T1000 (cell line): ENCODE measurements at places on chromosomes 6 and 20.
A peak's percentile ranks its signal among the peaks of the same experiment; 100 is the strongest.

- DNase-seq: no peak
These were observed 45.1 kb downstream of the JPH2 start for GRCh38 chr20:44141873-44142272.

DNA sequence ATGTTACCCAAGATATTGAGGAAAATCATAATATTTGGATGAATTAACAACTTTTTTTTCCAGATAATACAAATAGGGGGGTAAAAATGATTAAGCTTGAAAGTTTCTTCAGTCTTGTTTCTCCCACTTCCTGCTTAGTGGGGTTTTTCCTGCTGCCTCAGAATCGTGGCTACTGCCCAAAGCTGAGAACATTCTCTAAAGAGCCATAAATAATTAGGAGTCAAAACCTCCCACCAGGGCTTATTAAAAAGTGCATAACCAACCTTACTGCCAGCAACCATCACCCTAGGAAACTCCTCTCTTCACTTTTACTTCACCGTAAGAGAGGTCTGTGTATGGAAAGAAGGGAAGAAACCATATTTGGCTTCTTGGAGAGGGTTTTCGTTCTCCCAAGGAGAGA lies 9.0 kb upstream of the LCA5 start:
- no peak for DNase-seq

- DNase-seq: no peak
These were observed 81.7 kb upstream of the FOXP4 start for GRCh38 chr6:41464481-41464880.

GRCh38 chr6:100879317-100879716 lies 1.8 kb downstream of the ASCC3 start:
- no peak for DNase-seq

GRCh38 chr6:127118298-127119101 lies at the start of gene RSPO3:
TSS of gene RSPO3 (plus strand) at chr6:127118671. CDS start at chr6:127119193, 522 bp downstream.
- peak; percentile 12 for DNase-seq

- DNase-seq: no peak
These were observed 46.3 kb downstream of the GRIK2 start for GRCh38 chr6:101439790-101440189.

GRCh38 chr6:30748851-30749540 lies 4.6 kb upstream of the IER3 start:
- DNase-seq: no peak

DNA sequence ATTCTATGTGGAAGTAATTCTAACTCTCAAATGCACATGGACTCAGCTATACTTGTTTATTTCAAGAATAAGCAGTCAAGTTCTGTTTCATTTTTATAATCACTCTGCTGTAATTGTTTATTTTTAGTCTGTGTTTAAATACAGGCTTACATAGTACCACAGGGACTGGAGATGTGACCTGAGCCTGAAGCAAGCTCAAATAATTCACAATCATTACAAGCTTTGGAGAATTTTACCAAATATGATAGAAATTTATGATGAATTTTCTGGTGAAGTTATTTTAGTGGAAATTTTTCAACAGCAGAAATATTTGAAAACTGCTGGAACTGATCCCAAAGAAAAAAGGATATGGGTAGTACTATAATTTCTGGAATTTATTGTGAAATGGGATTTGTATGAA lies 41.6 kb upstream of the DSE start:
- no peak for DNase-seq

- peak; percentile 39 for DNase-seq
These were observed 18.4 kb downstream of the SLC22A23 start for GRCh38 chr6:3438190-3439167.

GRCh38 chr20:2797136-2797983 lies 3.1 kb downstream of the CPXM1 start:
- DNase-seq: no peak

- DNase-seq: no peak
These were observed 12.4 kb downstream of the HTR1B start for GRCh38 chr6:77450924-77451323.

DNA sequence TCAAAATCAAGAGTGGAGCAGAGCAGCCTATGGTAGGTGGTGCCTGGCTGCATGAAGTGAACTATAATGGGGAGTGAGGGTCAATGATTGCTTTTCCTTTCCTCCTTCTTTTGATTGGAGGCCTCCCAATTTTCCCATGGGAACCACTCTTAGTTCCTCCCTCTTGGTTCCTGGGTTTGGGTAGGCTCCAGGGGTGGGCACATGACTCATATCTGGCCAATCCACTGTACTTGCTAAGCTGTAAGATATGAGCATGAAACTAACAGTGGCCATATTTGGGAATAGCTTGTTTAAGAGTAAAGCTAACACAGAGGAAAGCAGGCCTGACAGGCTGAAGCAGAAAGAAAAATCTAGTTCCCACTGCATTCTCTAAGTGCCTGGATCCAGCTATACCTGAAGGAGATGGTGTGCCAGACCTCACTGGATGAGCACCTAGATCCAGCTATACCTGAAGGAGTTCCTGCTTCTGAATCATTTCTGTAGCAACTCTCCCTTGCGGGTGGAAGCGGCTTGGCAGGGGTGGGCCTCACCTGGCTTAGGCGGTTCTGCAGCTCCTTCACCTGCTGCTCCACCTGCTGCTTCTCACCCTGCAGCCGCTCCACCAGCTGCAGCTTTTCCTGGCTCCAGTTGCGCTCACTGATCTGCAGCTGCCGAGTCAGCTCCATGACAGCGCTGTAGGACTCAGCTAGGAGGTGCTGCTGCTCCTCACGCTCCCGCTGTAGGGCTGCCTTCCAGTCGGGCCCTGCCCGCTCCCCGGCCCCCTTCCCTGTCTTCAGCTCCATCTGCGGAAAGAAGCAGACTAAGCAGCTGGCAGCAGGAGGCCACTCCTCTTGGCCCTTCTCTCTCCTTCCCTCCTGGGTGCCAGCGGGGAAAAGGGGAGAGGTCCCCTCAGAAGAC lies 29.0 kb upstream of the DSN1 start:
- DNase-seq: no peak

- no peak for DNase-seq
These were observed 31.6 kb downstream of the SRC start for GRCh38 chr20:37377346-37378081.

DNA sequence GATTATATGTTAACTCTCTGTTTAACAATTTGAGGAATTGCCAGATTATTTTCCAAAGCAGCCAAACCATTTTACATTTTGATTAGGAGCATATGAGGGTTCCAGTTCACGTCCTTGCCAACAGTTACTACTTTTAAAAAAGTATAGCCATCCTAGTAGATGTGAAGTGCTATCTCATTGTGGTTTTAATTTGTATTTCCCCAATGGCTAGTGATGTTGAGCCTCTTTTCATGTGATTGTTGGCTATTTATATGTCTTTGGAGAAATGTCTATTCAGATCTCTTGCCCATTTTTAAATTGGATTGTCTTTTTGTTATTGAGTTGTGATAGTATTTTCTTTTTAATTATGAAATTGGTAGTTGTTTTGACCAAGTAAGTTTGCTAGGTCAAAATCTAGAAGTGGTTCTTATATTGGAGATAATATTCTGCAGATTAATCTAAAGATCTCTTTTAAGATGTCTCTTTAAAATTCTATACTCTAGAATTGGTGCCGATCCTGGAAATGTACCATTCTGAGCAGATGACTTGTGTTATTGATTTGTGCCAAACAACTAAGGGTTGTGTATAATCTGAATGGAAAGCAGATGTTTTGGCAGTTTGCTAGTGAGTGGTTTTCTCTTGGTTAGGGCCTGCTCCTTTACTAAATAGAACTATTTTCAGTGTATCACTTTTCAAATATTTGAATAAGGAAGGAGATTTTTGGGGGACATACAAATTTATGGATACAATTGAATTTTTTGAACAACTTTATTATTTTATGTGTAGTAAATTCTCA lies 99.5 kb downstream of the CDKAL1 start:
- no peak for DNase-seq

GRCh38 chr20:1934156-1934555 lies 38.9 kb downstream of the SIRPA start:
- DNase-seq: no peak

DNA sequence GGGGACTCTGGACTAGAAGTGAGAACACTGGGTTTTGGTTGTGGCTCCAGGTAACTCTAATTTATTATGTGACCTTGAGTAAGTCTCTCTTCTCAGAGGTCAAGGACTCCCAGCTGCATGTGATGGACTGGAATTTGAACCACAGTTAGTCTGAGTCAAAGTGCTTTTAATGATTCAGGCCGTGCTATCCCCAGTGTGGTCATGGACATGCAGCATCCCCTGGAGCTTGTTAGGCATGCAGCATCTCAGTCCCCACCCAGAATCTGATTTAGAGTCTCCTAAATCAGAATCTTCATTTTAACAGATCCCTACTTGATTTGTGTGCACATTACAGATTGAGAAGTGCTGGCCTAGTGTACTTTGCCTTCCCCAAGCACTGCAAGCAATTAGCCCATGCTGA lies 74.2 kb downstream of the TOX2 start:
- DNase-seq: peak; percentile 23

DNA sequence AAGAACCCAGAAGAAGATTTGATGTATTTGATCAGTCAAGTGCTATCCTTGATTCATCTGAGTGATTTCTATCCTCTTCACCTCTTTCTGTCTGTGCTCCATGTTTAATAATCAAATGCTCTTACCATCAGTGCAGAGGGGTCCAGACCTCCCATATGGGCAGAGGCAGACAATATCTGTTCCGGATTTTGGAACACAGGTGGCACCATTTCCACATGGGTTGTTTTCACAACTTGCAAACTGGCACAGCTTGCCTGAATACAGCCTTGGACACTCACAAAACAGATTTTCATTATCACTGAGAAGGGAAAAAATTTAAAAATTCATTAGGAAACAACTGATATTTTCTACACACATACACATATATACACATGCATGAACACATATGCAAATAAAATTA lies 228.5 kb downstream of the PHF3 start:
- no peak for DNase-seq

DNA sequence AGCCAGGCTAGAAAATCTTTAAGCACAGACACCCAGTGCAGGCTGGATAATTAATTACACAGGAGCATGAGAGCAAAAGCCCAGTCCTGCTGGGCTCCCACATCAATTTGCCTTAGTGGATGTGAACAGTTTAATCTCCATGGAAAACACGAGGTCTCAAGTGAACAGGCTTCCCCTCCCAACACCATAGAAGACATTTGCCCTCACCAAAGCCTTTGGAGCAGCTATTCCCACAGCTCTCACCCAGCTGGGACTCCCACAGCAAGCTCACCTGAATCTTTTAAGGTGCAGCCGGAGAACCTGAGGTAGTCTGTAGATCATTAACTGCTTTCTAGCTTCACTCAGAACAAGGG lies 12.0 kb downstream of the TOMM6 start:
- no peak for DNase-seq

DNA sequence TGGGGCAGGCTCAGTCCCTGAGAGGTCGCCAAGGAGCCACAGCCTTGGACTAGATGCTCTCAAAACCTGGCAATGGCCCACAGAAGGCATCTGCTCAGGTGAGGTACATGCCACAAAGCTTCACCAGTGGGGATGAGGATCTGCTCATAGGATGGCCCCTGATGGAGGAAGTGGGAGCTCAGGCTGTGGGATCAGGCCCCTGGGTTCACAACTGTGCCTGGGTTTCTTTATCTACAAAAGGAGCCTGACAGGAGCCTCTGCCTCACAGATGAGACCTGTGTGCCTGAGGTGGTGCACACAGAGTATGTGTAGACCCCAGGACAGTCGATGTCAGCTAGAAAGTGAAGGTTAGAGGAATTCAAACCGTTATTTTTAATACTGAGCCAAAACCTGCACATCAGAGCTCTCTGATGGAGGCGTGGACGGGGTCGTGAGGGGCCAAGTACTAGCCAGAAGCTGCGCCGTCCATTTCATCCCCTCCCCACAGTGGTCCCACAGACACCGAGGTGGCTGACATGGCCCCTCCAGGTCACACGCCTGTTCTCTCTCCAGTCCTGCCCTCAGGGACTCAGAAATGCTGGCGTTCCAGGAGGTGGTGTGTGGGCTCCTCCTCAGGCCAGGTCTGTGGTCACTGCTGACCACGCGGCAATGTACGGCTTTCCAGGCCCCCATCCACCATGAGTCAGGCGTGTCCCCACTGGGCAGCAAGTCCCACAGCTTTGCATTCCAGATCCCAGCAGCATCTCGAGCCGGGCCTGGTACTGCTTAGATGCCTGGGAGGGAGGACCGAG lies 33.3 kb downstream of the NTSR1 start:
- DNase-seq: no peak

- no peak for DNase-seq
These were observed 55.2 kb downstream of the PIGU start for GRCh38 chr20:34621383-34622367.

DNA sequence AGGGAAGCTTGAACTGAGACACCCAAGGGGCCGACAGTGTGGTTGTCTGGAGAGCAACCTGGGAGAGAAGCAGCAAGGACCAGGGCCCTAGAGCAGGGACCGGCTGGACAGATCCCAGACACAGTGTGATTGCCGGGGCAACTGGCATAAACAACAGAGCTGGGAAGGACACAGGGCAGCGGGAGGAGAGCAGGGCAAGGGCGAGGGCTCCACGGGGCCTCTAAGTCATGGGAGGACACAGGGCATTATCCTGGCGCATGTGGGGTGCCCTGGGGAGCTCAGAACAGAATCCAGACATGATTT lies 31.1 kb upstream of the CCR6 start:
- DNase-seq: no peak

GRCh38 chr6:136404627-136405419 lies 115.2 kb upstream of the BCLAF1 start:
- DNase-seq: no peak

GRCh38 chr6:34696189-34696738 lies 303 bp downstream of the ILRUN start:
- DNase-seq: no peak

DNA sequence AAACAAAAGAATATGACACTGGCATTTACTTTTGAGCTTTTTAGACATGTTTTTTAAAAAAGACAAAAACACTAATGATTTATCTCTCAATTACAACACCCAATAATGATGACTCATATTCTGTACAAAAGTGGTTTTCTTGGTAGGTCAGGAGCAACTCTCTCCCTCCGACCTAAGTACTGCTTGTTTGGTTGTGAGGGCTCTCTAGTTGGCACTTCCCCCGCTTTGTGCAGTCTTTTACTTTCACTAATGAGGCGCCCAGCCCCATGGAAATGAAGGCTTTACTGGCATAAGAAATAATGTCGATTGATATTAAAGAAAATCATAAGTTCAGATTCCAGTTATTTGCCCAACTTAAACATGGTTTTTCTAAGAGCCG lies 1.3 kb downstream of the KPNA5 start:
- no peak for DNase-seq

GRCh38 chr20:23875606-23876237 lies 3.8 kb downstream of the CST5 start:
- no peak for DNase-seq

DNA sequence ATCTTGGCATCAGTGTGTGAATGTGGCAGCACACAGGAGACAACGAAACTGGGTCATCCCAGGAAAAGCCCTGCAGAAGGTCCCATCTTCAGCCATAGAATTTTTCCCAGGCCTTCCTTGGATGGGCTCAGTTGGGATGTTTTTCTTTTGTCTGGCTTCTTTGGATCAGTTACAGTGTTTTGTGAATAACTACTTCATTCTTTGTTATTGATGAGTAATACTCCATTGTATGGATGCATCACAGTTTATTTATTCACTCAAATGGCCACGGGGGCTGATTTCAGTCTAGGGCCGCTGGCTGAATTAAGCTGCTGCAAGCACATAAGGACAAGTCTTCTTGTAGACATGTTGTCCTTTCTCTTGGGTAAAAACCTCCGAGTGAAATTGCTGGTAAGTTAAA lies 81.3 kb upstream of the CD93 start:
- no peak for DNase-seq
